ENCODE measurements at places on chromosomes 1 and 21.

DNA sequence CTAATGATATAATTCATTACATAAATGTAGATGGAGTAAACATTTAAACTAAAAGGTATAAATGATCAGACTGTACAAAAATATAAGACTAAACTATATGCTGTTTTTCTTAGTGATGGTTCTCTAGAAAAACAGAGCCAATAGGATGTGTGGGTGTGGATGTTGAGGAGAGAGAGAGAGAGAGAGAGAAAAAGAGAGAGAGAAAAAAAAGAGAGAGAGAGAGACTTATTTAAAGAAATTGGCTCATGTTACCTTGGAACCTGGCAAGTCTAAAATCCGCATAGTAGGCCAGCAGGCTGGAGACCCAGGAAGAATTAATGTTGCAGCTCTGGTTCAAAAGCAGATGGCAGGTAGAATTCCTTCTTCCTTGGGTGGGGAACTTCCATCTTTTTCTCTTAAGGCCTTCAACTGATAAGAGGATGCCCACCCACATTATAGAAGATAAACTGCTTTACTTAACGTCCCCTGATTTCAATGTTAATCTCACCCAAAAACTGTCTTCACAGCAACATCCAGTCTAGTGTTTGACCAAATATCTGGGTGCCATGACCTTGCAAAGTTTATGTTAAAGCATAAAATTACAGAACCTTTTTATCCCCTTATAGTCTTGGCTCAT, 74.3 kb upstream of the KCNJ15 start:
- DNase-seq = no peak

GRCh38 chr1:33049371-33049770, 12.7 kb upstream of the AK2 start:
- DNase-seq = no peak

DNA sequence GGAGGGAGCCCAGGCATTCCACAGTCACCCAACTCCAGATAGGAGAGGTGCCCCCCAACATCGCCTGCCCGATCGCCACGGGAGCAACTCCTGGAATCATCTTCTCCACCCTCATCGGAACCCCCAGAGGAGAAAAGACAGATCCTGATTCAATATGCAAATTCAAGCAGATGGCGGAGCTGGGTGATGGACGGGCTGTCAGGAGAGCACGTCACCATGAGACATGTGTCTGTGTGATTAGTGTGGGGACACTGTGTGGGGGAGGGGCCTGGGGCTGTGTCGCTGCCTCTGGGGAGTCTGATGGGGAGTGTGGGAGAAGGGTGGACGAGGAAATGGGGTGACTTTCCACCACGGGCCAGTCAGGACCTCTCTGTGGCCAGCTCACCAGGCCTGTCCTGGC, 90.2 kb upstream of the CSF3R start:
- no peak for DNase-seq

DNA sequence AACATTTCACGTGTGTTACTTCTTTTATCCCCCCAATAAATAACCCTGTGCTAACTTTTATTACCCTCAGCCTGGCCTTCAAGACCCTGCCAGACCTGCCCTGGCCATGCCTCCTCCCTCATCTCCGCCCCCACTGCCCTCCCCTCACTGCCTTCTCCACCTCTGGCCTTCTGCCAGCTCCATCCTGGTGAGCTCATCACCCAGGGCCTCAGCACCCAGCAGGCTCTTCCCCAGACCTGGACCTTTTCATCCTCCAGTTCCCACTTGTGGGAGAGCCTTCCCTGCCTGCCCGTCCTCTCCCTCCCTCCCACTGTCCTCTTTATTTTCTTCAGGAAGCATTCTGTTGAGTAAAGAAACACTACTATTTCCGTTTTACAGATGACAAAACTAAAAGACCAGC, 72.0 kb downstream of the SLC66A1 start:
- DNase-seq = no peak

DNA sequence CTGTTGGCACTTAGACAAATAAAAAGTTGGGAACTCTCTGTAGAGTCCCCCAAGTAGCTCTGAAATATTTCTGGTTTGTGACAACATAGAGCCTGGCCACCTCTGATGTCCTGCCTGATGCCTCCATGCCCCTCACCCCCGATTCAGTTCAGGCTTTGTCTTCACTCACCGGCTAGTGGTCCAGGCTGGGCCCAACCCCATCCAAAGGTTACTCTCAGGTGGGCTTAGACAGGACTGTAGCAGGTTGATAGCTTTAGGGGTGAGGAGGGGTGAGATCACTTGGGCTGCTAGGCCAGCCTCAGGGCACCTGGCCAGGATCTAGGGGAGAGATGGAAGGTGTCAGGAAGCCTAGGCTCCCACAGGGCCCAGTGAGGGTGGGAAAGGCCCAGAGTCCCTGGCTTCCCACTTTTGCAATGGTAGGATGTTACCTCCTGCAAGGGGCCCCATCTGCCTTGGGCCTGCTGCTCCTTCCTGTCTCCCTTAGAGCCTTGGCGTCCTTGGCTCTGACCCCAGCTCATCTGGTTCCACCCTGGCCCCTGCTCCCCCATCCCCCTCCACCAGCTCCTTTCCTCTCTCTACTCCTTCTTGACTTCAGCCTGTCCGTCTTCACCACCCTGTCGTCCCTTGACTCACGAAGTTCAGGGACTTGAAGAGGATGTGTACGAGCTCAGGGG, 6.7 kb downstream of the EPS8L3 start:
- no peak for DNase-seq

GRCh38 chr1:157490467-157491165, 61.7 kb downstream of the FCRL5 start:
- DNase-seq = peak; percentile 56

DNA sequence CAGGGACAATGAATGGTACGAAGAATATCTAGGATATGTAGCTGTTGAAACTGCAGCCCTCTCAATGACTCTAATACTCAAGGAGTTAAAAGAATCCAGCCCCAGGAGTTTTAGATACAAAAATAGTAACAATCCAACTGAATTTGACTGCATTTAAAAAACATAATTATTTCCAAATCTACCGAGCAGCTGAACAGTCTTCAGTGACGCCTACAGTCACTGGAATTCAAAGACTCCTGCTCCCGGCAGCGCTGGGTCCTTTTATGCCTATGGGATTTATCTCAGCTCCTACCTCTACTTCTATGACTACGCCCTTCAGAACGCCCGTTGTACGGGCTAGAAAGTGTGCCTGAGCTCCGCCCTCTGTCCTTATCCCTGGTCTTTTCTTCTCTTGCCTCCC, 55.7 kb downstream of the WARS2 start:
- DNase-seq = no peak

GRCh38 chr1:227734546-227734855, 601 bp downstream of the JMJD4 start:
- DNase-seq = no peak

- no peak for DNase-seq
These were observed 9.3 kb downstream of the ASH1L start for GRCh38 chr1:155553349-155553748.

DNA sequence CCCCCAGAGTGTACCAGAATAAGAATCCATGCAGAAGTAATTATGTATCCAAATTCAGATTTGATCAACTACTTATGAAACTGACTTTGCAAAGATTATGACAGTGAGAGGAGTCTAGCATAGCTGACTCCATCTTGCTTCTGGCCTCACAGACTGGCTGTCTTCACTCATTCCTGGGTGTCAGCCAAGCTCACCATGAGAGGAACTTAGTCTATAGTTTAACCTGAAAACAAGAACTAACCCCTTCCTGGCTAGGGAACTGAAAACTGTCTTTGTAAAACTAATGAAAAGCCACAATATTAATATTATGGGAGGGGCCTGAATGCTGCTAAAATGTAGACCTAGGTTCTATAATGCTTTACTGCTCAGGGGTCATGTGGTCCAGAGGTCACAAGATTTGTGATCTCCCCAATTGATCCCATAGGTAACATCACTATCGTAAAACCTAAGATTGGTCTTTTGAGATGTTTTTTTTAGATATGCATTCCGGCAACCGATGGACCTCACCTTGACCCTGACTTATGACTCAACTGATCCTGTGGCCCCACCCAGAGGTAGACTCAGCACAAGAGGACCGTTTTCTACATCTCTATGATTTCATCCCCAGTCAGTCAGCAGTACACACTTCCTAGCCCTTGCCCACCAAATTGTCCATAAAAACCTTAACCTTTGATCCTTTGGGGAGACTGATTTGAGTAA, 55.2 kb downstream of the ATP1B1 start:
- DNase-seq = no peak
